Left colon (tissue), 2 donors: ENCODE measurements at places on chromosomes 12 and 14.

DNA sequence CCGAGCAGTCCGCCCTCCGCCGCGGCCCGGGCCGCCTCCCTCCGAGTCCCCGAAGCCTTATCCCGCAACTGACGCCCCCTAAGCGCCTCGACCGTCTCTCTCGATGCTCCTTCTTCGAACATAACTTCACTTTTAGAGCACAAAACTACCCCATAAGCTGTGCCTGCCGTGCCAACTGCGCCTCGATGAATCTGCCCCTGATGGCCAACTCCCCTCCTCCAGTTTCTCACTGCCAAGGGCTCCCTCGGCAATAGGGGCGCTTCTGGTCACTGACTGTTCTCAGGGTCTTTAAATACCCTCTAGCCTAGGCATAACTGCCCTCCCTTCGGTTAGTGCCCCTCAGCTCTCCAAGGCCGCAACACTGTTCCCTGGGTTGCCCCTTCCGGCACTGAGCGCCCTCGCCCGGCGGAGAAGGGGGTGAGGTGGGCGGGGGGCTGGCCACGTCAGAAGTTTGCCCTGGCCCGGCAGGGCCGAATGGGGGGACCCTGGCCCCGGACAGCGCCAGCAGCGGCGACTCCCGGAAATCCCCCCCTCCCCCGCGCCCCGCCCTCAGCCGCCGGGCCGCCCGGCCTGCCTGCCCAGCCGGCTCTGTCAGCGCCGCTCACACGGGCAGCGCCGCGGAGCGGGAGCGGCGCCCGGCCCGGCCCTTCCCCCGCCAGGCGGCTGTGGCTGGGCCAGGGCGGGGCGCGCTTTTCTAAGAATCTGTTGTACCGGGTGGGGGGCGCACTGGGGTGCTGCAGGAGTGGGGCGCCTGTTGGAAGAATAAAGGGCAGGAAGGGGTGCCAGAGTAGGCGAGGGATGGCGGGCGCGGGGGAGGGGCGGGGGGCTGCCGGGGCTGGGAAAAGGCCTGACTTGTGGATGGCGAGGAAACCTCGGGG, 10.6 kb downstream of the RARG start:
- DNase-seq: peak; percentile 75

DNA sequence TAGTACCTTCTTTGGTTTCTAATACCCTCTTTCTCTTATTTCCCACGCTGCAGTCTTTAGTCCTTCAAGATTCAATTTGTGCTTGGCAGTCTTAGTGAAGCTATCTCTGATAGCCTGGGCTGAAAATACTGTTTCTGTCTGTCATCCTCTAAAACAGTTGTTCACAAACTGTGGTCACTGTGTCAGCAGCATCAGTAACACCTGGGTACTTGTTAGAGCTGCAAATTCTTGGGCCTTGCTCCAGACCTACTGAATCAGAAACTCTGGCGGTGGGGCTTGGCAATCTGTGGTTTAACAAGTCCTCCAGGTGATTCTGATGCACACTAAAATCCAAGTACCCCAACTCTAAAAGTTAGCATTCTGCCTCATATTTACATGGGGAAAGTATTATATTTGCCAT, 217.5 kb upstream of the SEL1L start:
- DNase-seq: no peak

DNA sequence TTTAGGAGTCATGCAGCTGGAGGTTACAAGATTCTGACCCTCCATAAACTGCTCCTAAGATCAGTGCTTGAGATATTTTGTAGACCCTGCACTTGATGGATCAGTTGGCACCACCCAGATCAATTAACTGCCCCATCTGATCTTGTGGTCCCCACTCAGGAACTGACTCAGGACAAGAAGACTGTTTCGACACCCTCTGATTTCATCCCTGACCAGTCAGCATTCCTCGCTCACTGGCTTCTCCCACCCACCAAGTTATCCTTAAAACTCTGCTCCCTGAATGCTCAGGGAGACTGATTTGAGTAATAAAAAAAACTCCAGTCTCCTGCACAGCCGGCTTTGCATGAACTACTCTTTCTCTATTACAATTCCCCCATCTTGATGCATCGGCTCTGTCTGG, 360.2 kb downstream of the GALC start:
- DNase-seq: no peak

GRCh38 chr12:115491511-115492250, 785.8 kb downstream of the MED13L start:
- DNase-seq: no peak

GRCh38 chr12:65643595-65644386, 180.5 kb upstream of the HMGA2 start:
- no peak for DNase-seq

DNA sequence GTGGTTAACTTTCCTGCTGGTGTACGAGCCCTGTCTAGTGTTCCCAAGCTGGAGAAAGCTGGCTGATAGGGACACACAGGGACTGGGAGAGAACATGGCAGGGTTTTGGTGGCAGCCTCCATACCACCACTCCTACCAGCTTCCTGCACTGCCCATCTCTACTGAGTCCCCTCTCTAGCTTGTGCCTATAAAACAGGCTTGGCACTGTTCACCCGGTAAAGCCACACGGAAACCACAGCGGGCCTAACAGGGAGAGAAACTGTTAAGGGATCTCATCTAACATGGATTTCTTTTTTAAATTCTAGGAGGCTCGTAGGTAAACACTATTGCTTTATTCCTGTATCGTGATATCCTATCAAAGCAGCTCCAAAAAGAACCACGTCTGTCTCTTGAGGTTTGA, 204.7 kb downstream of the TTC7B start:
- DNase-seq: no peak

GRCh38 chr12:52401926-52402325, 4.2 kb downstream of the KRT82 start:
- DNase-seq: no peak

DNA sequence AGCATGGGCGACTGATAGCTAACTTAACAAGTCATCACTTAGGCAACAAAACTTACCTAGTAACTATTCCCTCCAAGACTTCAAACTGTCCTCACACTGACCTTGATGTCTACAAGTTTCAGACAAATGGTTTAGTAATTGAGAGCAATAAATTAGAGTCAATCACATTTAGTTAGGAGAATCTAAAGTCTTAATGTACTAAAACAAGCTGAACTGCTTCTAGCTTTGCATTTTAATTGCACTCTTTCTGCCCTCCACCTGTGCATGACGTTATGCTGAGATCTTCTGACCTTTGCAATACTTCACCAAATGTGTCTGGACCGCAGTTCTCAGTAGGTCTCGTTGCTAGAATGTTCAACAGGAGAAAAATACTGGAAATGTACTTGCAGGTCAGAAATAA, 158.0 kb downstream of the PIK3C2G start:
- no peak for DNase-seq

- peak; percentile 38 for DNase-seq
Measured at GRCh38 chr14:58637040-58637390, 747 bp upstream of the DACT1 start.

- DNase-seq: peak; percentile 90
Measured at GRCh38 chr12:57111031-57111734, at the start of gene STAT6. Gene STAT6, minus strand, starts transcription at chr12:57111362. Its CDS starts 3,084 bp downstream, at chr12:57108278.
